Stimulated activated CD4-positive, alpha-beta T cell treated with anti-CD3 and anti-CD28 coated beads, Interleukin-15, amount 100 ng/mL, for 24 hours (primary cell): ENCODE measurements at places on chromosomes 7 and 10.

GRCh38 chr7:37982423-37982822 is 62.0 kb downstream of the EPDR1 start:
- no peak for DNase-seq

GRCh38 chr10:63614371-63614891 is 93.2 kb downstream of the REEP3 start:
- DNase-seq: no peak

DNA sequence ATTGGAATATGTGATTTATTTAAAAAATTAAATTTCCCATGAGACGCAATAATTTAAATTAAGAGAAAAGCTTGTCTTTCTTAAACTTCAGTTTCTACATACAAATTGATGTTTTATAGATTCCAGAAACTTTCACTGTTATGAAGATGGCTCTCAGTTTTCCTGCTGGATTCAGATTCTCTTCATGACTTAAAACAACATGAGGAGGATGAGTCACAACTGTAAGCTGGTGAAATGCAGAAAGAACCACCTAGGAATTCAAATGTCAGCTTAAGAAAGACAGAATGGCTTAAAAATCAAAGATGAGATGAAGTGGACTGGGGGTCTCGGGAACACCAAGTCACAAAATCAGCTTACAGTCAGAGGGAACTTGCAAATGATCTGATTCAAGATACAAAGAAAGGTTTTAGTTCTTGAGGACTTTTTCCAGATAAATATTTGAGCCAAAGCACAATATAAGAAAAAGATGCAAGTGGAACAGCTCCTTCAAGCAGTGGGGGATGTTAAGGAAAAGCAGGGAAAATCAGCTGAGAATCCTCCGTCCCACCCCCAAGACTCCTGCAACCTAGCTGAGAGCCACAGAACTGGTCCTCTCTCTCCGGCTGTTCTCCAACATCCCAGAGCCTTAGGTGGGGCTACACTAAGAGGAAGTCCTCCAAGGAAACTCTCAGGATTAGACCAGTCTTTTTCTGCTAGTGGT is 279.8 kb downstream of the KCNMA1 start:
- no peak for DNase-seq

DNA sequence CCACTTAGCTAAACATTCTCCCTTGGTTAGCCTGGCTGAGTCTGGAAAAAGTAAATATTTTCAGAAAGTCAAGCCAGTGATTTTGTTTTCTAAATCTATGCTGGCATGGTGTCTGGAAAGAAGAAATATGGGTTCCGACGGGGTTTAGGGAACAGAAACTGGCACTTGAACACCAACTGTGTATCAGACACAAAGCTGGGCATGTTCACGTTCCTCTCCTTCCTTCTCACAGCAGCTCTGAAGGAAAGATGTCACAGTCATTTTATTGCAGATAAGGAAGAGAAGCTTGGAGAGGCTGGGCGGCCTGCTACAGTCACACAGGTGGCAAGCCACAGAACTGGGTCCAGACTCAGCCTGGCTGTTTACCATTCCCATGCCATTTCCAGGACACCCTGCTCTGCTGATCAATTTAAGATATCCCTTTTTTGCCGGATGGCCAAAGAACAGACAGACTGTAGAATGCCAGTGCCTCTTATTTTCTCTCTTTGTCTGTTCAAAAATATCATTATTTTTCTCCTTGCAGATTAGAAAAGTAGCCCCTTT is 118.8 kb downstream of the HERPUD2 start:
- DNase-seq: no peak

DNA sequence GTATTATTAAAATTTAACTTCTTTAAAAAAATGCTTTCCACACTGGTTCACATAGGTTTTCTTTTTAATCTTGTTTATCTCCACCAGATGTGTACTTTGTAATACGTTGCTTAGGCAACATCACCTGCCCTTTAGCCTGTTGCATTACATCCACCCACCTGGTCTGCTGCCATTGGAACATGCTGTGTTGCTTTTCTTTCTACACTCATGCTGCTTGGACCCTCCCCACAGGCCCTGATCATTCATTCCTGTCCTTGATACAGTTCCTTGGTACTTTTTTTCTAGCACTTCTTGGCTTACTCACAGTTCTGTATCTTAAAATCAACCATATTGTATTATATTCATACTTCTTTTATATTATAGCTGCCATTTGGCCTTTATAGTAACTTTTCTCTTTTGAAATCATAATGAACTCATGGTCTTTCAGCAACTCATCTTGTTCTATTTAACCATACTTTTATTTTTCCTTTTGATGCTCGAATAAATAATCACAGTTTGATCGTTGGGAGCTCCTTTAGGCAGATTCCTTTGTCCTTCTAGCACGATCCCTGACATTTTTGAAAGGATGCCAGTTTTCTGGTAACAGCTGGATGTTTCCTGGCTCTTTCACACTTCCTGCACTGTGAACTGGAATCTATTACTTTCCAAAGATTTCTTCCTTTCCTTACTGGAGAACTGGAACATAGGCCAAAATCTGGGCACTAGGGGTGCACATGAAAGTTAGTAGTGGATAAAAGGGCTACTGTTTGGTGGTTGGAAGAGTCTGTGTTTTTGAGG is 125.1 kb downstream of the CDK14 start:
- no peak for DNase-seq

- no peak for DNase-seq
Measured at GRCh38 chr10:67076144-67076543, 150.3 kb downstream of the LRRTM3 start.

DNA sequence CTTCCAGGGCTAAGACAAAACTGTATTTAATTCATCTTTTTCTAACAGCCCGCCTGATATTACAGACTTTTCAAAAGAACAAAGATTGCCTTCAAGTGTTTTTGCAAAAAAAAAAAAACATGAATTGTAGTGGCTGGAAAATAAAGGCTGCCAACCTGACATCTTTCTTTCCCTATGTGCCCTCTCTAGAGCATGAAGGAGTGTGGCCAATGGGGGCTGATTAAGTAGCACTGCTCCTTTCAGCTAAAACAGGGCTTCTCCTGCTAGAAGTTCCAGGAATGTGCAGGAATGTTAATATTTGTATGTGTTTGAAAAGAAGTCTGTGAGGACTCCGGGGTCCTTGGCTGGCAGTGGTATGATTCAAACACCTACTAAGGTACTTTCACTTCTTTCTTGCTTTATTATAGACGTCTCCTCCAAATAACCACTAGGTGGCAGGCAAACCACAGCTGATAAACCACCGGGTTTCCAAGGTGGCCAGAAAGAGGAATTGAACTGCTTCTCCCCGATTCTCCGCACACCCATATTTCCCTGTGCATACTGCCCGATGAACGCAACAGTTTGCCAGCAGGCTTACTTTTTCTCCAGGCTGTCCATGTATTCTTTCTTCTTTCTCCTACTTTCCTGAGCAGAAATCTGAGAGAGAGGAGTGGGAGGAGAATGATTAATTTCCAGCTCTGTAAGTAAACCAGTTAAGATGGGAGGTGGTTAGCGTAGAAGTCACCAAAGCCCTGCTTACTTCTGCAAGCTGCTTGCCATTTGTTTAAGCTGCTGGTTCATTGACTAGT is 56.8 kb upstream of the DGKI start:
- peak; percentile 60 for DNase-seq

DNA sequence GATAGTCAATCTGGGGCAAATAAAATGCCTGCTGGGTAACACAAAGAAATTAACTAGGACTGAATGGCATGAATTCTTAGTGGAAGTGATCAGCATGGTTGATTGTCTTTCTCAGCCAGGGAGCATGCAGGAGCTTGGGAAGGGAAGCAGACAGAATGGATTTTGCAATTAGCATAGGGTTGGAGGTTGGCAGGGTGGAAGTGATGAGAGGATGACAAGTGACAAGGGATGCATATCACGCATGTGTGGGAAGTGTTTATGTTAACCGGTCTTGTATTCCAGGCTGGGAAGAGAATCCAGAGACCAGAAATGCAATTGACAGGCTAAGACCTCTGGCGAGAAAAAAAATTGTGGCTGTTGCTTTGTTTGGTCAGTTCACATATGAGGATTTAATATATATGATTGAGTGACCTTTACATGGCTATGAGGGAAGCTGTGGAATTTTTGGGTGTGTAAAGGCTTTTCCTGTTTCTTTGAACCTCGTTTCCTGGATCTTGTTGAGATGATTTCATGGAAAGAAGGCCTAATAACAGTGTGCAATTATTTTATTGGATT is 8.3 kb downstream of the MDFIC start:
- no peak for DNase-seq

GRCh38 chr10:64574371-64574770 is 1053.2 kb downstream of the REEP3 start:
- no peak for DNase-seq

DNA sequence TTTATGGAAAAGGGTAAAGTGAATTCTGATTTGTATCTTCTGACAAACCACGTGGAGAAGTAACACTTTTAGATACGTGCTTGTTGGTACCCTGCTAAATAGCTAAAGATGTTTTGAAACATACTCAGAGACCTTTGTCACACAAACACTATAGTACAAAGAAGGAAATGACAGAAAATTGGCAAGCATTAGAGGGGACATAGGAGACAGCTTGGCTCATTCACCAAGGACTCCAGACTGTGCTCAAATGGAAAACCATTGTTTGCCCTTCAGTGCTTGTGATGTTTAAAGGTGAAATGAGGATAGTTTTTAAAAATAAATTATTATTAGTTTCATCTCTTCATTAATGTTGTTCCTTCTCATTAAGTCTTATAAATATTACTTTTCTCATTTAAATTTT is 34.0 kb upstream of the CD36 start:
- no peak for DNase-seq

DNA sequence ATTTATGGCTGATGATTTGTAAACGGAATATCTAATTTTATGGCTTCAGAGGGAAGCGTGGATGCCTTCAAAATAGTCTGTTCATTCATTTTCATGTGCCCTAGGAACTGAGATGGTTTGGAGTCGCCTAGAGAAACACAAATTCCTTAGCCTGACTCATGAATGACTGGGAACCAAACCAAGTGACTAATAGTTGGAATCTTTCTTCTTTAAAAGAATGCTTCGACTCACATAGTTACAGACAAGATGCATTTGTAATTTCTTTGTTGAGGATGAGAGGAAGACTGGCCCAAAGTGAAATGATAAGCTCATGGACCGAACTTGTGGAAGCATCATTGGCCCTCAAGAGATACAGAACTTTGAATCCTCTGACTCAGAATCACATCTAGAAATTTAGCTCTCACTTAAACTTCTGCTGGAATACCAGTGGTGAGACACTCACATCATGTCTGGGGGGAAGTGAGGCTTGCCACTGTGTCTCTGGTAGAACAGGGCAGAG is 1107.2 kb downstream of the NRG3 start:
- DNase-seq: no peak

- DNase-seq: no peak
Measured at GRCh38 chr10:49347342-49347741, 48.4 kb downstream of the C10orf71 start.

GRCh38 chr7:2063563-2064260 is 169.0 kb downstream of the MAD1L1 start:
- no peak for DNase-seq

DNA sequence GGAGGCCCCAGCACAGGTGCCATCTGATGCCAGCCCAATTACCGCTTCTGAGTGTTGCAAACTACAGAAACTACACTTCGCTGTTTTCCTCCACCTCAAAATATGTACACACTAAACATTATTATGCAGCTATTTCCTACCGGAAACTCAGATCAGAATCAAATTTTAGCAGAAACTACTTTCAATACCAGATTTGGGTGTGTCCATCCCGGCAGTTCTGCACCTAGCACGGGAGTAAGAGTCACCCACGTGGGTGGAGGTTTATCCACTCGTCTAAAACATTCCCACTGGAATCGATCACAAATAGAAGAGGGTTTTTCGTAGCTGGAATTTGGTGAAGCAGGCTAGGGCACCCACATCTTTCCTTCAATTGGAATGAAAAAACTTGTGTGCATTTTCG is 214.4 kb upstream of the PRKCQ start:
- no peak for DNase-seq

GRCh38 chr10:5844345-5845055 is 31.3 kb upstream of the GDI2 start:
- no peak for DNase-seq

DNA sequence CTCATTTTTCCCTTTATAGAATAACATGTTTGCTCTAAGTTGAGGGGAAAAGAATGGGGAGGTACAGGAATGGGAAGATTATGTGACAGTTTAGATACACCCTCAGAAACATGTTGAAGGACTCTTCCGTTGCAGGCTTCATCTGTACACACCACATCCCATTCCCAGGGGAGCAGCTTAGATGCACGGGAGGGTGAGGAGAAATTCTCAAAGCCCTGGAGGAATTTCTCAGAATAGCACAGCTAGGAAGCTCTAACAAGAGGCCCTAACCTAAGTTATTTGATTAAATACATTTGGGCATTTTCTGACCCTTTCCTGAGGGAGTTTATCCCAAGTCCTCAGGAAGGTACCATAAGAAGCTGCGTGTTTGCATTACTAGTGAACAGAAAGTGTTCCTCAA is 660.2 kb upstream of the IGFBP3 start:
- DNase-seq: no peak

GRCh38 chr10:118844731-118845521 is 90.2 kb upstream of the CACUL1 start:
- no peak for DNase-seq

DNA sequence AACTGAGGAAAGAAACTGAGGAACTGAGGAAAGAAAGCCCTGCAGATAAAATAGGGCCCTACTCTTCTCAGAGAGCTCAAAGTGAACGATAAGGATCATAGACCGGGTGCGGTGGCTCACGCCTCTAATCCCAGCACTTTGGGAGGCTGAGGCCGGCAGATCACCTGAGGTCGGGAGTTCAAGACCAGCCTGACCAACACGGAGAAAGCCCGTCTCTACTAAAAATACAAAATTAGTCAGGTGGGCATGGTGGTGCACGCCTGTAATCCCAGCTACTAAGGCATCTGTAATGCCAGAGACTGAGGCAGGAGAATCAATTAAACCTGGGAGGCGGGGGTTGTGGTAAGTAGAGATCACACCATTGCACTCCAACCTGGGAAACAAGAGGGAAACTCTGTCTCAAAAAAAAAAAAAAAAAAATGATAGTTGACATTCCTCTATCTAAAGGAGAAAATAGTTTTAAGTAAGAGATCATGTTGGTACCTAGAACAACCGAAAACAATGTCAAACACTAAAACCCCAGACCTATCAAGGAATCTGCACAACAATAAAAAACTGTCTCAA is 2.5 kb downstream of the MKRN1 start:
- no peak for DNase-seq

DNA sequence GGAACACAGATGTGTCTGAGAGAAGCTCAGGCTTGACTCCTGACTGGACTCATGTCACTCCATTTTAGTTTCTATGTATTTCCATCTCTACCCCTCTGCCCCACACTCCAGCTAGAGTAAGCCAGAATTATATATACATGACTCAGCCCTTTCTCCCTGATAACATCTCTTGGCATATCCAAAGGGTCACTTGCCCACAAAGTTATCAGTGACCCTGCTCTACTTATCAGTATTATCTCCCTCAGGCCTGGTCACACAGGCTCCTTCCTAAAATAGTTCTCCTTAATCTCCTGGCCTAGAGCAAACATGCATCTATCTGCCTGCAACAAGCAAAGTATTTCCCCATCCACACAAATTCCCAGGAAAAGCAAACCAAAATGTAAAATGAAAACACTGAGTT is 598.3 kb downstream of the SUGCT start:
- no peak for DNase-seq
